ENCODE measurements at places on chromosomes 2 and 18. TPM values are rescaled to one million over a fixed set of nuclear protein-coding genes. Genes with fewer than 3 reads are reported as not detected.

HOXD4 gene
- polyA plus RNA-seq: 80.8 TPM

KYNU gene
- 7.5 TPM for polyA plus RNA-seq

RAB17 gene
- polyA plus RNA-seq: 9.9 TPM

RAPH1 gene
- 17.4 TPM for polyA plus RNA-seq

ALPI gene
- polyA plus RNA-seq: 0.07 TPM

KCNG2 gene
- 0.48 TPM for polyA plus RNA-seq

KHK gene
- 42.9 TPM for polyA plus RNA-seq

RGPD4 gene
- not detected for polyA plus RNA-seq

IL1B gene
- 2.9 TPM for polyA plus RNA-seq

MAP3K19 gene
- polyA plus RNA-seq: 0.42 TPM

TSPYL6 gene
- not detected for polyA plus RNA-seq
